ENCODE measurements at places on chromosomes 5 and 9.

GRCh38 chr5:43045236-43045635 is 5.1 kb upstream of the ANXA2R start:
- DNase-seq, result no peak

GRCh38 chr9:91143642-91144041 is 218.1 kb downstream of the AUH start:
- DNase-seq, result no peak

DNA sequence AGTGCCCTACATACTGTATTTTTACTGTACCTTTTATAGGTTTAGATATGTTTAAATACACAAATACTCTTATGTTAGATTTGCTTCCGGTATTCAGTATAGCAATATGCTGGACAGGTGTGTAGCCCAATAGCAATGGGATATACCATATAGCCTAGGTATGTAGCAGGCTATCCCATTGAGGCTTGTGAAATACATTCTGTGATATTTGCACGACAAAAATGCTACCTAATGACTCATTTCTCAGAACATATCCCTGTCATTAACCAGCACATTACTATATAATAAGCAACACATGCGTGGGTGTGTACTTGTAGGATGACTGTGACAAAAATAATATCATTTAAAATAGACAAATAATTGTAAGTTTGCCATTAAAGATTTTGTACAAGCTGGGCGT is 208.8 kb downstream of the MRPS30 start:
- DNase-seq, result no peak

- no peak for DNase-seq
Measured at GRCh38 chr9:88689509-88690298, 154.7 kb downstream of the NXNL2 start.

DNA sequence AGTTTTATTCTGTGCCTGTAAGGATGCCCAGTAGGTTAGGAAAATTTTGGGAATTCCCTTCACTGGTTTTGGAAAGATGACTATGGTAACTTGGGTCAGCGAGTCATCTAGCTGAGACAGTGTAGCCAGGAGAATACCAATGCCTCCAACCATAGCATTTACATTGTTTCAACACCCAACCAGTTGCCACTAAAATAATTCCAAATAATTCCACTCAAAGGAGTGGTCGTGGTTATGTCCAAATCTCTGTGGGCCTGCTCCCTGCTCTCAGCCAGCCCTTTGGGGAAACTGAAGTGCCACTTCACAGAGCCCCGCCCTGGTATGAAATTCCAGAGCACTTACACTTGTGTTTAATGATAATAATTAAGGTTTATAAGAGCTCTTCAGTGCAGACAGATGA is 310.5 kb downstream of the PLK2 start:
- no peak for DNase-seq

DNA sequence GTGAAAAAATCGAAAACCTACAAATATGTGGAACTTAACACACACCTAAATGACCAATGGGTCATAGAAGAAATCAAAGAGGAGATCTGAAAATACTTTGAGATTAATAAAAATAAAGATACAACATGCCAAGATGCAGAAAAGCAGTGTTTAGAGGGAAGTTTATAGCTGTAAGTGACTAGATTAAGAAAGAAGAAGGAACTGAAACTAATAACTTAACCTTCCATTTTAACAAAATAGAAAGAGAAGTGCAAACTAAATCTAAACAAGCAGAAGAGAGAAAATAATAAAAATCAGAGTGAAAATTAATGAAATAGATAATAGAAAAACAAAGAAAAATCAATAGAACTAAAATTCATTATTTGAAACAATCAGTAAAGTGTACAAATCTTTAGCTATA is 103.0 kb upstream of the MAMDC2 start:
- no peak for DNase-seq

GRCh38 chr5:16713386-16713928 is 96.7 kb upstream of the RETREG1 start:
- peak; percentile 43 for DNase-seq

GRCh38 chr5:88770276-88771257 is 112.4 kb downstream of the MEF2C start:
- DNase-seq, result no peak

DNA sequence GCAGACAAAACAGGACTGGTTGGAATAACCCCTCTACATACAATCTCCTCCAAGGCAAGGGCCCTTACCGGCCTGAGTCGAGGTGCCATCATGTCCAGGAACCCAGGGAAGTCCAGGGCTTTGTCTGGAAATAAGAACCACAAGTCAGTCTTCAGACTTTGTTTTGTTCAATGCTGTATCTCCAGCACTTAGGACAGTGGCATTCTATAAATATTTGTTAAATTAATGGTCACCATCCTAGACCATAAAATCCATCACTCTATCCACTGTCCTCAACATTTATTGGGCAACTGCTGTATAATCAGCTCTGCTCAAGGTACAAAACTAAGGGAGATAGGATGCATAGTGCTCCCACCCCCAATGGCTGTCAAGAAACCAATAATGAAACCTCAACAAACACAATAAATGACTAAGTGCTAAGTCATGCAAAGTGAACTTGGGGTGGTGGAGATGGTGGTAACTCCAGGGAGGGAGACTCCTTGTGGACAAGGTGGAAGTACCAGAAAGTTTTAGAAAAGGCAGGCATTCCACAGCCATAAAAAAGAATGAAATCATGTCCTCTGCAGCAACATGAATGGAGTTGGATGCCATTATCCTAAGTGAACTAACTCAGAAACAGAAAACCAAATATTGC is 5.0 kb downstream of the RELL2 start:
- no peak for DNase-seq

Measured in fibroblast of the conjunctiva (primary cell).